Neuronal stem cell (in vitro differentiated cells): ENCODE measurements at places on chromosomes 2 and 18.

GRCh38 chr2:181677912-181678586 lies 2.3 kb downstream of the NEUROD1 start:
- DNase-seq: peak; percentile 91

DNA sequence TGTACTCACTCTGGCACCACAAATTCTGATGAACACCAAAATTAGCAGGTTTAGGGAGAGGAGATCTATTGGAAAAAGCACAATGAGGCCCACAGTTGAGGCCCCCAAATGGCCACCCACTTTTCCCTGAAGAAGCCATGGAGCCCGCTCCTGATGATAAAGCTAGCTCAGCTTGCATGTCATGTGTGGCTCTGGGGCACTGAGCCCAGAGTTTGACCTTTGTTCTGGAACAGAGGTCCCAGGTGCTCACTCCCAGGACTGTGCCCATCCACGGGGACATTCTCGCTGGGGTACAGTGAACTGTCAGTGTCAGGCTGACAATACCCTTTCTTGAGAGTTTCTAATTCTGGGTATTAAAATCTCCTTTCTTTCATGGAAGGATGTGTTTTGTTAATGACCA lies 36.2 kb downstream of the XDH start:
- DNase-seq: no peak

DNA sequence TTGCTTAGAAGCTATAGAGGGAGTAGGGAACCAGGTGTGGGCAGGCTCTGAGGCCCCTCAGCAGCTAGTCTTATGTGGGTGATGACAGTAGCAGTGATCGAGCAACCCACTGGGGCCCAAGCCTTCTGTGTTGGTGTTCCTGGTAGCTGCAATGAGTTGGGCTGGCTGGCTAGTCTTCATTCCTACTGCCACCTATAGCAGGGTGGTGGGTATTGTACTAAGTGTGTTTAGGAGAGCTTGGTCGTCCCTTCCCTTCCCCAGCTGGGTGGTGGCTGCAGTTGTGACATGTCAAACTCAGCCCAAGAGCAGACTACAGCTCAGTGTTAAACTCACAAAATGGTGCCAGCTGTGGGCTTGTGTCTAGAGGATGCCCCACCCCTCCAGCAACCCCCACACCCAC lies 486.1 kb upstream of the UBE2E3 start:
- no peak for DNase-seq

- DNase-seq: no peak
These were observed 81.4 kb downstream of the CMPK2 start for GRCh38 chr2:6784291-6784690.

DNA sequence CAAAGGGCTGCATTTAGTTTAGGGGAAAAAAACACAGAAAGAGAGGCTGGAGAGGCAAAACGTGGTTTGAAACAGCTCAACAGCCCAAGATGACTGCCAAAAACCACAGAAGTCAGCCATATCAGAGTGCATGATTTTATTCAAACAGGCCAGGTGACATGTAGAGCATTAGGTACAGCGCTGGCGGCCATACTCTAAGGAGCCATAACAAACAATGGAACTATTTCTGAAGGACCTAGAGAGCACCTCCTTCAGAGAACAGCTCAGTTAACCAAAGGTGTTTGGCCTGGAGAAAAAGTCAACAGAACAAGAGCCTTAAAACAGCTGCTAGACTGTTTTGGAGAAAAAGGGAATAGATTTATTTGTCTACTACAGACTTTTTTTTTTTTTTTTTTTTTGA lies 2.6 kb downstream of the THADA start:
- DNase-seq: no peak

DNA sequence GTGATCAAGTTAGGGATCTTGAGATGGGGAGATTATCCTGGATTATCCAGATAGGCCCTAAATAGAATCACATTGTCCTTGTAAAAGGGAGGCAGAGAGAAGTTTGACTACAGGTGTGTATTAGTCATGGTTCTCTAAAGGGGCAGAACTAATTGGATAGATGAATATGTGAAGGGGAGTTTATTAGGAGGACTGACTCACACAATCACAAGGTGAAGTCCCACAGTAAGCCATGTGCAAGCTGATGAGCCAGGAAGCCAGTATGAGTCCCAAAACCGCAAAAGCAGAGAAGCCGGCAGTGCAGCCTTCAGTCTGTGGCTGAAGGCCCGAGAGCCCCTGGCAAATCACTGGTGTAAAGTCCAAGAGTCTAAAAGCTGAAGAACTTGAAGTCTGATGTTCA lies 275.8 kb downstream of the KCNS3 start:
- DNase-seq: no peak

- DNase-seq: no peak
These were observed 60.4 kb downstream of the SETBP1 start for GRCh38 chr18:44741085-44741484.

- DNase-seq: no peak
These were observed 14.9 kb downstream of the ATOH8 start for GRCh38 chr2:85768713-85769112.

- DNase-seq: no peak
These were observed 307.2 kb downstream of the MYCN start for GRCh38 chr2:16247326-16248122.

GRCh38 chr2:177030451-177031105 lies 182.0 kb upstream of the HNRNPA3 start:
- peak; percentile 18 for DNase-seq

- no peak for DNase-seq
These were observed 319.8 kb downstream of the ETAA1 start for GRCh38 chr2:67716895-67717396.

- no peak for DNase-seq
These were observed 43.5 kb downstream of the SLC9A2 start for GRCh38 chr2:102662833-102663232.

GRCh38 chr2:48059975-48060374 lies 153.7 kb upstream of the FBXO11 start:
- DNase-seq: no peak

DNA sequence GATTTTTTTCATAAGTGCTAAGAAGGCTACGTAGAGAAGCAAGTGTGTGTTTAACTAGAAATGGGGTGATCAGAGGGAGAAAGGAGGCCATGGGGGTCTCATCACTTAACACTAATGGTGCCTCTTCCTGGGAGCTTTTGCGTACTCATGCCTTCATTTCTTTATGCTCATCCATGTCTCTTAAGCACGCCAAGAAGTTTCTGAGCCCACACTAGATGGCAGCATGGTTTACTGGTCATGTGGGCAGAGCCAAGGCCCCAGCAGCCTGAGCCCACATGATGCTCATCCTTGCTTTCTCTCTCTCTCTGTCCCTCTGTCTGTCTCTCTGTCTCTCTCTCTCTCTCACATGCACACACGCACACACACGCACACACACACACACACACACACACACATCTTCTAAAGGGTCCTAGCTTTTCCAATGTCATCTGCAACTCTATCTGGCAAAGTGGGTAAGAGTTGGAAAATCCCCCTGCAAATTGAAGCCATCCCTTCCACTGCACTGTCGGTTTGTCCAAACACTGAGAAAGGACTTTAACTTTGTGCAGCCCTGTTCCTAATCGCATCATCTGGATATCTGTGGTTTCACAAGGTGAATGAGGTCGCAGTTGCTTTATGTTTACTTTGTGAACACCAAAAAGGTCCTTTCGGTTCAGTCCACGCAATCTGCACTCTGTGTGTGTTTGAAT lies 137.1 kb upstream of the CCDC68 start:
- peak; percentile 12 for DNase-seq

GRCh38 chr2:141496810-141497209 lies 634.0 kb downstream of the LRP1B start:
- DNase-seq: no peak

DNA sequence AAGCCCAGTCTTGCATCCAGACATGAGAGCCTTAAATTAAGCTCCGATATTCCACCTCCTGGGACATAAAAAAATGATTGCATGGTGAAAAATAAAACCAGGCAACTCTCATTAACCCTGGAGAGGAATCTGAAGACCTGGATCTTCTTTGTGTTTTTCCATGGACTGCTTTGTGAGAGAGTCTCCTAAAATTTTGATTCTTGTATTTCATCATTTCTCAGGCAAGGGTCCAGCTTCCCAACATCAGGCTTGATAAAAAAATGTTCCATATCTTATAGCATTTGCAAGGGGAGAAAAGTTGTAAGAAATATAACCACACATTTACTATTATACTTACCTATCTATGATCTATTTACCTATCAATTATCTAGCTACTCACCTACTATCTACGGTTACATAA lies 327.5 kb upstream of the SPHKAP start:
- DNase-seq: no peak
